ENCODE measurements at places on chromosomes 1 and 21. TPM values are rescaled to one million over a fixed set of nuclear protein-coding genes. Genes with fewer than 3 reads are reported as not detected.

- no peaks in the 10 kb centered on the region for H3K4me1 ChIP-seq
- no peaks in the 10 kb centered on the region for H3K27me3 ChIP-seq
- H3K27ac ChIP-seq: no peak overlapping the region
- DNase-seq: no peak
- H3K4me3 ChIP-seq: no peak overlapping the region
- H3K36me3 ChIP-seq: no peaks in the 10 kb centered on the region
Observed at GRCh38 chr1:155872527-155872926, 13.2 kb downstream of the SYT11 start.

RASAL2 gene
- total RNA-seq: 23.8 TPM

- DNase-seq: no peak
- peaks cover 16% of the 10 kb centered on the region for H3K4me1 ChIP-seq
- no peak overlapping the region for H3K4me3 ChIP-seq
Observed at GRCh38 chr1:66296951-66297350, 237.0 kb upstream of the SGIP1 start.

DNA sequence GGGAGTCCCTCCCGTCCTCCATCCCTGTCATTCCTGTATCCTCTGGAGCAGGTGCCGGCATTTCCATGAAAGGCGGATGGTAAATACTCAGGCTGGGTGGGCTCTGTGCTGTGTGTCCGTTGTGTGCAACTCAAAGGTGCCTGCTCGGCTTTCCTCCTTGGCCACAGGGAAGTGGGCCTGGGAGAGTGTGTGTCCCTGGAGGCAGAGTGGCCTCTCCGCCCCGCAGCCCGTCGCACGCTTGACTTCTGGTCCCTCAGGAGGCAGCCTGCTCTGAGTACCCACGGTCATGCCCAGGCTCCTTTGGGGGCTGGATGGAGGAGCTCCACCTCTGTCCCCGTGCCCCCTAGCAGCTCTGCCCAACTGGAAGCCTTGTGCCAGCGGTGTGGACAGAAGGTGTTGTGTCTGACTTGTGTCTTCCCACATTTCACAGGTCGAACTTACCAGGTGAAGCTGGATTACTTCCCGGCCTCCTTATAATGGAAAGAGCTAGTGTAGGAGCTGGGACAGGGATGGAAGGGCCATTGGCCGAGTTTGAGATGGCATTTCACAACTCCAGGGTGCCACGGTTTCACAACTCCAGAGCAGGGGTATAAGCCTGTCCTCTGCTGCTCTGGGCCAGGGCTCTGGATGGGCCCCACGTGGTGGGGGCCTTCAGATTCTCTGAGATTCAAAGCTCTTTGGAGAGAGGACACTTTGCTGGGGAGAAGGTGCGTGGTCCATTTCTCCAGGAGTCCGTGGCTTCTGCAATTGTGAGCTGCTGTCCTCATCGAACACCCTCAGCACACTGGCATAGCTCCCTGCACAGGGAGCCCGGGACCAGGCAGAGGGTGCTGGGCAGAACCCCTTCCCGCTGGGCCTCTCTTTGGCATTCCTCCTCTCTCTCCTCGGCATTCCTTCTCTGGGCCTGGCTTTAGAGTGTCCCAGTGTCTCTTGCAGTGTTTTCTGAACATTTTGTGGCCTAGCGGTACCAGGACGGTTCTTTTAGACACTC, 152.7 kb upstream of the COL6A1 start:
- peak; percentile 2 for DNase-seq
- H3K27me3 ChIP-seq: no peaks in the 10 kb centered on the region
- no peak overlapping the region for H3K27ac ChIP-seq

DNA sequence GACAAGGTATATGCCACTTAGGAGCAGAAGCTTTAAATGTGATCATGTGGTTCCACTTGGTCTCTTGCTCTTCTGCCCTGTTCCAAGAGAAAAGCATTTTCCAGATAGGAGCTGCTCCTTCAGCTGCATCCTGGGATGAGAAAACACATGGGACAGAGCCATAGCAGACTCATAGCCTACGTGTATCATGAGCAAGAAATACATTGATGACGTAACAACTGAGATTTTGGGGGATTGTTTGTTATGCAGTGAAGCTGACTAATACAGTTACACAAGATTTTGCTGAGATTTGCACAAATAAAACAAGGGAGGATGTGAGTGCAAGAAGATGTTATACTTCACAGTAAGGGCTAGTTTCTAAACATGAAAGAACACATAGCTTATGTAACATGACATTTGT, 36.0 kb upstream of the IRF2BP2 start:
- H3K36me3 ChIP-seq: no peaks in the 10 kb centered on the region
- H3K27me3 ChIP-seq: no peaks in the 10 kb centered on the region
- no peak for DNase-seq
- peaks cover 5% of the 10 kb centered on the region for H3K4me1 ChIP-seq
- H3K4me3 ChIP-seq: no peak overlapping the region

GRCh38 chr1:30783256-30783915, 25.8 kb upstream of the LAPTM5 start:
- H3K27me3 ChIP-seq: no peaks in the 10 kb centered on the region
- no peaks in the 10 kb centered on the region for H3K36me3 ChIP-seq
- no peak overlapping the region for H3K27ac ChIP-seq
- H3K4me3 ChIP-seq: no peak overlapping the region
- DNase-seq: no peak

DNA sequence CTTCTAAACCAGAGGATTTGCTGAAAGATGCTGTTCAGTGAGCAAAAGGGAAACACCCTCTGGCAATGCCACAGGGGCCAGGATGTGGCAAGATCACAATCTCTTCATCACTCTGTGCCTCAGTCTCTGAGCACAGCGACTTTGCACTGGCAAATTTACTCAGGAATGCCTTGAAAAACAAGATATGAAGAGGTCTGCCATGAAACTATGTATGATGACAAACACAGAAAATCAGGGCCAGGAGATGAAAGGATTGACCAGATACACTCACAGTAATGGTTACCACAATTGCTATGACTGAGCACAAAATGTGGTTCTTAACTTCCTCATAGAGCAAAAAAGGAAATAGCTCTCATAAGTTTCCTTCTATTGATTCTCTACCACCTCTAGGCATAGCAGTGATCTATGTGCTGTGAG, 5.8 kb downstream of the TTC13 start:
- H3K4me3 ChIP-seq: no peak overlapping the region
- H3K27me3 ChIP-seq: no peaks in the 10 kb centered on the region
- no peak for DNase-seq
- H3K27ac ChIP-seq: peak overlapping the region; percentile 59

DNA sequence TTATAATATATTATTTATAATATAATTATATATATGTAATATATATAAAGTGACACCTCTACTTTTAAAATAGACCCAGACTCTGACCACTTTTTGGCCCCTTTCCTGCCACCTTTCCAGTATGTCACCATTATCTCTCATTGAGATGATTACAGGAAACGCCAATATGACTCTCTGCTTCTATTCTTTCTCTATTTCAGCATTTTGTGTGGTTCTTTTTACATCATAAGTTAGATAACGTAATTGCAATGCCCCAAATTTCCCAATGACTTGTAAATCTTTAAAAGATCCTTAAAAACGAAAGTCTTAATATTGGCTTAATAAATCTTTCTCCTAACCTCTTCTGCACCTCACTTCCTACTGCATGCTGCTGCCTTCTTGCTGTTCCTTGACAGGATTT, 8.1 kb upstream of the GBP5 start:
- DNase-seq: no peak
- no peaks in the 10 kb centered on the region for H3K27me3 ChIP-seq
- H3K36me3 ChIP-seq: no peaks in the 10 kb centered on the region
- no peak overlapping the region for H3K27ac ChIP-seq
- H3K4me3 ChIP-seq: no peak overlapping the region
